ENCODE measurements at places on chromosomes 1 and 21. TPM values are rescaled to one million over a fixed set of nuclear protein-coding genes. Genes with fewer than 3 reads are reported as not detected.

FCRL2 gene
- not detected for total RNA-seq

OLFML3 gene
- total RNA-seq, result 5.1 TPM

KLHDC9 gene
- total RNA-seq, result 10.8 TPM

OR2T2 gene
- total RNA-seq, result not detected

PDXK gene
- total RNA-seq, result 390 TPM

FBLIM1 gene
- total RNA-seq, result 213 TPM

SAMD11 gene
- total RNA-seq, result 20.1 TPM

ZNF695 gene
- 1.5 TPM for total RNA-seq

XCL1 gene
- not detected for total RNA-seq

DNAJC28 gene
- 1.9 TPM for total RNA-seq

- no peak for DNase-seq
Measured at GRCh38 chr1:37922767-37923550, 23.9 kb downstream of the INPP5B start.

- DNase-seq, result no peak
Measured at GRCh38 chr1:168057921-168058320, 78.8 kb downstream of the GPR161 start.

GRCh38 chr1:245197121-245197520 is 42.3 kb downstream of the KIF26B start:
- no peak for DNase-seq

DNA sequence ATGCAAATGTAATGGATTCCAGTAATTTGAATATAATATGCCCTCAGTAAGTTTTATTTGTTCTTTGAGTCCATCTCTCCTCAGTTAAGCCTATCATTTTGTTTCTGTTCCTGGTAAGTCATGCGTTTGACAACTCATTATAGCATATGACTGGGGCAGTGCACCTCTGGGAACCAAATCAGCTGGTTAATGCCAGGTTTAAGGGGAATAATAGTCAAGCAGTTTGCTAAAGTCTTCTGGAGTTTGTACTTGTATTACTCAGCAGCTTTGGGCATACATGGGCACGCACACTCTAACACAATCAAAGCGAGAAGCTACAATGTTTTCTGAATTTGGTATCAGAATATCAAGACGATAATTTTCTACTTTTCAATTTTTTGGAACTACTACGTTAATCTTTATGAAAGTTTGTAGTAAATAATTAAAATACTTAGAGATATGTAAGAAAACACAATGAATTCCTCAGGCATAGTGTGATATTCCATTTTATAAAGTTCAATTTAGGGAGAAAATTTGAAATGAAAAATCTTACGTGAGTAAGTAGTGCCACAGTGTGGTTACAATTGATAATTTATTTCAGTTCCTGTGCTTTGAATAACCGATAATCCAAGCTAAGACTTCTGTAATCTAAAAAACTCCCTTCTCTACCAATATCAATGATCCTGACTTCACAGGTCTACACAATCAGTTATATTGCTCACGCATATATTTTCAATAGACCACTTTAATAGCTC is 43.8 kb upstream of the KCTD3 start:
- peak; percentile 72 for DNase-seq

GRCh38 chr1:110449661-110450651 is 993 bp upstream of the PROK1 start:
- DNase-seq, result no peak

DNA sequence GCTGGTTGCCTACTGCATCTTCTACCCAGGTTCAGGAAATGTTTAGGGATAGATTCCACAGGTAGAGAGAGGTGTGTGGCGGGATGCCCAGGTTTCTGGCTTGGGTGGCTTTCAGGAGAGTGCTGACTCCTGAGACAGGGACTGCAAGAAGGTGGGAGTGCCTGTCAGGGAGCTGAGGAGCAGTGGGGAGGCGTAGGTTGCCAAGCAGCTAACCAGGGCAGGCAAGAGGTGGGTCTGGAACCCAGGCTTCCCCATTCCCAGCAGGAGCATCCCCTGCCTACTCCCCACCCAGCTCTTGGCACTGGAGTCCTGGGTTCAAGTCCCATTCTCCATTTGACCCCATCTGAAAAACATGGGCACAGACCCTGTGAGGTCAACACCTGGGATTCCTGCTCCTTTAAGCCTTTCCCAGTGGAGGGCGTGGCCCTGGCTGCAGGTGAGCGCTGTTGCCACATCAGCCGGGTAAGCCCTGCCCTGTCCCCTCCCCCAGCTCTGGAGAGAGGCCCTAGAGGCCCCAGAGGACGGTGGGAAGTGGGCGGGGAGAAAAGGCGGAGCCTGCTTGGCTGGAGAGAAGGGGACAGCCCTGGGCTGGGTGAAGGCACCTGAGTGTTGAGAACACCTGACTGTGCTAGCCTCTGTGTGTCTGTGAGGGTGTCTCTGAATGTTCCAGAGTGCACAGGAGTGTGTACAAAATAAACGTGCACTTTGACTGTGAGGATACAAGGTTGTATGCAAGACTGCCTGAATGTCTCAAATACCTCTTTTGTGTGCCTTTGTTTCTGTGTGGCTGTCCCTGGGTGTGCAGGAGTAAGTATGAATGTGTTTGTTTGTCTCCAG is 14.0 kb upstream of the SYNC start:
- peak; percentile 80 for DNase-seq

DNA sequence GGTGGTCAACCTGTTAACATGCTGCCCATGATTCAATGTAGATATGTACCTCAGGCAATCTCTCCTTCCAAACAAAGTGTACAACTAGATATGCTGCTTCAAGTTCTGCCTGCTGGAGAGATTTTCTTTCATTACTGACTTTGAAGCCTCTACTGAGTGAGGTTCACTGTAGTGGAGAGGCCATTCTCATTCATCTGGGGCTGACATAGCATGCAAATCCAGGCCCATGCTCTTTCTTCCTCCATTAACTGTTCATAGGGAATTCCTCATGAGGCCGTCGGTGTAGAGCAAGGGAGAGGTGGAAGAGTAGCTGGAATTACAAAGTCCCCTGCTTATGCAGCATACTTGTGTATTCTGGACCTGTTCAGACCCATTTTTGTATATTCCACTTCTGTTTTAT is 38.6 kb downstream of the VANGL2 start:
- DNase-seq, result no peak

- peak; percentile 27 for DNase-seq
Measured at GRCh38 chr1:161071886-161072371, 2.2 kb upstream of the ARHGAP30 start.

DNA sequence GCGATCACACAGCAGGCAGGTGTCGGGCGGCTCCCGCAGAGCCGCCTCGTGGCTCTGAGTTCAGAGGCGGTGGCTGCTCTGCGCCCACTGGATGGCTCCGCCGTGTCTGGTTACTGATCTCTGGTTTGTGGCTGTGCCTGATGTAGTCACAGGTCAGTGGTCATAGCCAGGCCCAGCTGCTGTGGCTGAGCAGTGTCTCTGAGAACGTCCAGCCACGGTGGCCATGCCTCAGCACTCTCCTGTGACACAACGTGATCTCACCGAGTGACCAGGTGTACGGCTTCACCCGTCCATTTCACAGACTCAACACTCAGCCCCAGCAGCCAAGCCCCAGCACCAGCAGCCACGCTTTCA is 61.2 kb downstream of the KCNN3 start:
- DNase-seq, result peak; percentile 34

DNA sequence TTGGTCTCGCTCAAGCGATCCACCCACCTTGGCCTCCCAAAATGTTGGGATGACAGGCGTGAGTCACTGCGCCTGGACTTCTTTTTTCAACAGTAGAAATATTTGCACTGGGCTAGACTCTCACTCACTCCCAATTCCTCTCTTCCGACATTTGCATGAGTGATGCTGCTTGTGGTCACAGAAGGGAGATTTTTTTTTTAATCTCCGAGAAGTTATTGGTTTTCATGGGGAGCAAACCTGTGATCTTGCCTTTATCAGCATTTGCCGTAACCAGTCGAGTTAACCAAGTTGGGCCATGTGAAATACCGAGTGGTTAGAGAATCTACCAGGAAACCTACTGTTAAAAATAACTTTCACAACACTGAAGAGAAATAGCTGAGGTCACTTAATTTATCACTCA is 21.1 kb downstream of the ERG start:
- no peak for DNase-seq

DNA sequence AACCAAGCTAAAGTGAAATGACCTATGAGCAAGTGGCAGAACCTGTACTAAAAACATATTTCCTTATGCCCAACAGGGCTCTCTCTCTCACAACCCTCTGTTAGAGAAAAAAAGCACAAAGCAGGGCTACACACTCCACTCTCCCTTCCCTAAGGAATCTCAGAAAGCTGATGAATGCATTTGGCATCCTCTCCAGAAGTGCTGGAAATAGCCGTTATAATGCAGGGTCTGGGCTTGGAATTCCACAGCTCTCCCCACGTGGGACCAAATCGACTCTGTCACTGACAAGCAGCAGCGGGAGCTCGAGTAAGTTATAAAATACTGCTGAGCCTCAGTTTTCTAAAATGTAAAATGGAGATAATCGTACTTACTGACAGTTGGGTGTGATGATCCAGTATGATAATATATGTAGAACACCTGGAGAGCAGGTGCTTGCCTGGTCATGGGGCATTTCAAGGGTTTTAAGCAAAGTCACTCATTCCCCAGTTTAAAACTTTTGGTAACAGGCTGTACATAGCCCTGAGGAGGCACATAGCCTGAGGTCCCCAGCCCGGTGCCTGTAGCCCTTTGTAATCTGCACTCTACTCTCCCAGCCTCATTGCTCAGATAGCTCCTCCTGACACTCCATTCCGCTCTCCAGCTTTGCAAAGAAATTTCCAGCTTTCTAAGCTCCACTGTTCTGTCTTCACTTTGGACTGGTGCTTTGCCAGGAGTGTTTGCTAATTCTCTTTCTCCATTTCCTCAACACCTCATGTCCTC is 175.6 kb upstream of the DAB1 start:
- DNase-seq, result peak; percentile 61

GRCh38 chr1:62722796-62723195 is 34.6 kb upstream of the DOCK7 start:
- DNase-seq, result no peak

DNA sequence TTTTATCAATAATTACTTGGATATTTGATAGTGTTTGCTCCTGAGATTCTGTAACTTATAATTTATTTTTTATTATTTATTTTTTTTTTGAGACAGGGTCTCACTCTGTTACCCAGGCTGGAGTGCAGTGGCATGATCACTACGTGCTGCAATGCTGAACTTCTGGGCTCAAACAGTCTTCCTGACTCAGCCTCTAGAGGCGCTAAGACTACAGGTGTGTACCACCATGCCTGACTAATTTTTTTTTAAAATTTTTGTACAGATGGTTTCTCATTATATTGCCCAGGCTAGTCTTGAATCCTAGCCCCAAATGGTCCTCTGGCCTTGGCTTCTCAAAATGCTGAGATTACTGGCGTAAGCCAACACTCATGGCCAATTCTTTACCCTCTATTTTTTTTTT is 845.5 kb upstream of the ADGRL4 start:
- no peak for DNase-seq

DNA sequence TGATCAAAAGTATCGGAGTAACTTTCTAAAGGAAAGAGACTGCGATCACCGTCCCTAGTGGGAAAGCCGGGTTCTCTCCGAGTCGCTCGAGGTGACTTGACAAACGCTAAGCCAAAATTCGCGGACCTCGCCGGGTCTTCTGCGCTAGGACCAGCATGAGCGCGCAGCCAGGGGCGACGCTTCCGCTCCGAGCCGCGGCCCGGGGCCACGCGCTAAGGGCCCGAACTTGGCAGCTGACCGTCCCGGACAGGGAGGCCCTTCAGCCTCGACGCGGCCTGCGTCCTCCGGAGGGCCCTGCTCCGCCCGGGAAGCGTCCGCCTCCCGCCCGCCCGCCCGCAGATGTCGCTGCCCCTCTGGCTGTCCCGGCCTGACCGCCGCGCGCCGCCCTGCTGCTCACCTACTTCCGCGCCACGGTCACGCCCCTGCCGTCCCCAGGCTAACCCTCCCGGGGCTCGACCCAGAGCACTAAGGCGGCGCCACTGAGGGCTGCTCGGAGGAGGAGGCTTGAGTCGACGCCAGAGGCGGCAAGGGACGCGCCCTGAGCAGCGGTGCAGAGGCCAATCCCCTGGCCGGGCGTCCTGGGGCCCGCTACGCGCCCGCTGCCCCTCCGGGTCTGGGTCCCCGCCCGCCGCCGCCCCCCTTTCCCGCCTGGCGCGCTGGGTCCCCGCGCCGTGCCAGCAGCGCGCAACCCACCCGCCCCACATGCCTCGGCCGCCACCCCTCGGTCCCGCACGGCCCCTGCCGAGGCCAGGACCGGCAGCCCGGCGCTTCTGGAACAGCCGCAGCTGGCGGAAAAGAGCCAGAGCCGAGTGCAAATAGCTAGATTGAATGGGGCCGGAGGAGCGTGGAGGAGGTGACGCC is 896 bp upstream of the DUSP10 start:
- peak; percentile 55 for DNase-seq

DNA sequence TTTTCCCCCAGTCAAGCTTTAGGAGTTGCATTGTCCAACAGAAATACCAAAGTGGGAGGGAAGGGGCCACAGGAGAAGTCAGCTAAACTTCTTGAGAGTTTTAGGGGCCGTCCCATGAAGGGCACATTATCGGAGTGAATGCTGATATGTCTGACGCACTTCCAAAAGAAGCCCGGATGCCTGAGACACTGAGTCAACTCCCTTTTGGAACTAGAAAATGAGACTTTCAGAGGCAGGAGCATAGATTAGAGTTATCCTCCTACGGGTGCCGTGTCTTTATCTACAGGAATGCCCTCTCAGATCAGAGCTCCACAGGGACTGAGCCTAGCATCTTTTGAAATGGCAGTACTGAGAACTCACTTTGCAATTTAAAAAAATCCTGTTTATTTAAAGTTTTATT is 13.1 kb downstream of the ACTN2 start:
- no peak for DNase-seq

GRCh38 chr1:245420926-245421325 is 266.1 kb downstream of the KIF26B start:
- DNase-seq, result no peak

Data from renal cortical epithelial cell (primary cell).